ENCODE measurements at places on chromosomes 12 and 14.
A peak's percentile ranks its signal among the peaks of the same experiment; 100 is the strongest.

- DNase-seq = no peak
Measured at GRCh38 chr12:13472690-13473089, 276.2 kb downstream of the EMP1 start.

DNA sequence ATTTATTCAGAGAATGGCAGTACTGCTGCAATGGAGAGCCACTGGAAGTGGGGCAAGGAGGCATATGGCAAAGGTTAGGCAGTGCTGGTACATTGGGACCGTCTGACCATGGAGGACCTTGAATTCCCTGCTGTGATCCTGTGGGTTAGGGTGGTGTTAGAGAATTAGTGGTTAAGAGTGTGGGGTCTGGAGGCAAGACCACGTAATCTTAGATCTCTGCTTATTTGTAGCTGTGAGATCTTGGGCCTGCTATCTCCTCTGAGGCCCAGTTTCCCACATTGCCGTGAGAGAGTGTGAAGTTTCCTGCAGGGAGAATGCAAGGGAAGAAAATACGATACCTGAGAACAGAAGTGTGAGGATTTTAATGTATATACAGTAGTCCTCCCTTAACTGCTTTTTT, 147.7 kb downstream of the ERC1 start:
- no peak for DNase-seq

DNA sequence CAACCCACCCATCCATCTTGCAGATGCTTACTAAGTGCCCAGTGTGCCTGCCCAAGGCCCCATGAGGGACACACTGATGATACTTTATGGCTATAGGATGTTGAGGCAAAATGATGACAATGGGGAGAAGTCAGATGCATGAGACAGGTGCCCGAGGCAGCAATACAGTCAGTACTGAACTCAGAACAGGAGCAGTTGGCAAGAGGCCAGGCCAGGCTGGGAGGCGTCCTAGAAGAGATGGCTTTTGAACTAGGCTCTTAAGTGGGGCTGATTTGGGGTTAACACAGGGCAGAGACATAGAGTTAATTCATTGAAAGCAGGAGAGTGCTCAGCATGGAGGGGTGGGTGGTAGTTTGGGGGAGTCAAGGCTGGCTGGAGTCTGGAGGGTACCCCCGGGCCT, 15.6 kb downstream of the PLBD2 start:
- DNase-seq = no peak

DNA sequence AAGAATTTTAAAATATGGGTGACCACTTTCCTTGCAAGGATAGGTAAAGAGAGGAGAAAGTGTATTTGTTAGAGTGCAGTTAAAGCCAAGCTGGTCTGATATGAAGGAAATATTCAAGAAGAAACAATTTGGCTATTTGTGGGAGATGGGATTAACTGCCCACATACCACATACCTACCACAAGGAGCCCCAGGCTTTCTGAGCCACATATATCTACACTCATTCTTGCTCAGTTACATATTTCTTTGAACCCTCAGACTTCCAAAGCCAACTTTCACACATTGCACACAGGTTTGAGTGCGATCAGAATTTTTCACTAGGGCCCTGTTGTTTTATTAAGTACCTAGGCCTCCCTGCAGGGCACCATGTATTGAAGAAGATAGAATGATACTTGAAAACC, 330.2 kb downstream of the ZFP36L1 start:
- no peak for DNase-seq

- DNase-seq = no peak
Measured at GRCh38 chr14:39875028-39875427, 442.8 kb upstream of the FBXO33 start.

- no peak for DNase-seq
Measured at GRCh38 chr14:82313889-82314288, 780.2 kb upstream of the SEL1L start.

- DNase-seq = no peak
Measured at GRCh38 chr12:9902539-9903228, 21.4 kb downstream of the KLRF2 start.

DNA sequence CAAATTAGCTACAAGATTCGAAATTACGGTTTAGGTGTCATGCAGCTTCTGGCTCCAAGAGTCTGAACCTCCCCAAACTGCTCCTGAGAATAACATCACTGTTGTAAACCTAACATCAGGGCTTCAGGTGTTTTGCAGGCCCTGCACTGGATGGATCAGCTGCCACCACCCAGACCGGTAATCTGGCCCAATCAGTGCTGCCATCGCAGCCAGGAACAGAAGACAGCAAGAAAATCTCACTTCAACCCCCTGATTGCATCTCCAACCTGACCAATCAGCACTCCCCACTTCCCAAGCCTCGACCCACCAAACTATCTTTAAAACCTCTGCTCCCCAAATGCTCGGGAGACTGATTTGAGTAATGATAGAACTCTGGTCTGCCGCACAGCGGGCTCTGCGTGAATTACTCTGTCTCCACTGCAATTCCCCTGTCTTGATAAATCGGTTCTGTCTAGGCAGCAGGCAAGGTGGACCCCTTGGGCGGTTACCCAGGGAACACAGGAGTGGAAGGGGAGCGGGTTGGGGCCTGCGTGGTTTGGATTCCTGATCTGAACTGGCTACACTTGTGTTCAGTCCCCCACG, 268.5 kb upstream of the SFSWAP start:
- no peak for DNase-seq

DNA sequence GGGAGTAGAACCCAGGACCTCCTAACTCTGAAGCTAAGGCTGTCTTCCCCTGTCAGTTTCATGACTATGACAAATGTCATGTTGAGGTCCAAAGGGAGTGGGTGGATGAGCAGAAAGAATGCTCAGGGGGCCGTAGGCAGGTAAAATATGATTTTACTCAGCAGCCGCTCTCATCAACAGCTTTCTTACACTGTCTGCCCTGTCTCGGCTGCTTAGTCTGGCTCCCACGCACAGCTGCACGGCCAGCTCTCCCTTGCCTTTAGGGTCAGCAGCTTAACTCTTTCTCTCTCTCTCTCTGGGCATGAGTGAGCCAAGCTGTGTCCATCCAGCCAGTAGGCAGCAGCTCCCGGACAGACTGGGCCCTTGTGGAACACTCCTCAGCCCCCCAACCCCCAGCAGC, 95.2 kb downstream of the GCH1 start:
- no peak for DNase-seq

GRCh38 chr14:63833728-63834127, 19.1 kb upstream of the SYNE2 start:
- peak; percentile 13 for DNase-seq

- no peak for DNase-seq
Measured at GRCh38 chr12:8819666-8819980, 2.8 kb upstream of the A2ML1 start.

DNA sequence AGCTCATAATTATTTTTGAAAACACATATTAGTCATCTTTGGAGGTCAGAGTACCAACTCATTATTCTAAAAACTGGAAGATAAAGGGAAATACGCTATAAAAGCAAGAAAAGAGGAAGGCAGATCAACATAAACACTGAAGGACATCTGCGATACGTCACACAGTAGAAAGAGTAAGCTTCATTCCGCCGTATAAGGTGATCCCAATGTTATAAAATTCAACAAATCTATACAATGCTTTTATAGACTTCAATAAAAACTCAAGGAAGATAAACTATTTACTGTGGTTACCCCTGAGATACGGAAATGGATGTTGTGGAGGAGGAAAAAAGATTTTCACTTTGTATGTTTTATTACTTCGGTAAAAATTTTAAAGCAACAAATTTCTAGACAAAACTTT, 92.6 kb downstream of the ITPR2 start:
- no peak for DNase-seq

- DNase-seq = peak; percentile 40
Measured at GRCh38 chr12:104057771-104058197, 6.5 kb upstream of the HCFC2 start.

- no peak for DNase-seq
Measured at GRCh38 chr12:108734200-108734906, 3.0 kb upstream of the CORO1C start.

All from SK-N-SH (cell line).